NCI-H2171 (cell line): ENCODE measurements at places on chromosomes 6 and 20.
A peak's percentile ranks its signal among the peaks of the same experiment; 100 is the strongest.

DNA sequence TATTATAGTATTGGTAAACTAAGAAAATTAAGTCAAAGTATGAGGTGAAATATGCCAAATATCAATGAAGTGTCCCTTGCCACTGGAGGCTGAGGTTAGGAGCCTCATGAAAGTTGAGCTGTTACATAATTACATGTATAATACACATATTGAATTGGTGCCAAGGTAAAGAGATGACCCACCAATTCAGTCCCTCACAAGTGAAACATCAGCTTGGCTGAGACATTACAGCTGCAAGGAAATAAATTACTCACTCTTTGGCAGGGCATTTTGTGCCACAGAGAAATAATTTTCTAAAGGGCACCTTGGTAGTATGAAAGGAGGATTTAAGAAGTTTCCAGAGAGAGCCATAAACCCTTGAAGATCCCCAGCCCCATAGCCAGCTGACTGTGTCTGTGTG, 127.4 kb downstream of the ADGRG6 start:
- no peak for DNase-seq

DNA sequence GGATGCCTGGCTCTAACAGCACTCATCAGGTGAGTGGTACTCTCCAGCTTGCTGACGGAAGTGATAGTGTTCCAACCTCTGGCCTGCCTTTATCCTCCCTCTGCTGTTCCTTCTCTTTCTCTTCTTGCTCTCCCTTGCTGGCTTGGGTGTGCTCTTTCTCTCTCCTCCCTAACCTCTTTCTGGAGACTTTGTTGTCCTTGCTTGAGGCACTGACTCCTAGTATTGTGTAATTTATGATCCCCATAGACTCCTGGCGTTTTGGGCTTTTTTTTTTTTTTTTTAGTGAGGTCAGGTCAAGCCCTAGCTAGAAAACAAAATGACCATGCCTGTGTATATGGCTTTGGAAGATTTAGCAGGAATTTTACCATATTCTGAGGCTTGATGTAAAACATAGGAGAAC, 84.7 kb upstream of the MRAP2 start:
- no peak for DNase-seq

- DNase-seq: no peak
Measured at GRCh38 chr6:5335020-5335419, 73.7 kb downstream of the FARS2 start.

GRCh38 chr6:167898673-167899311, 72.1 kb downstream of the AFDN start:
- DNase-seq: peak; percentile 13

DNA sequence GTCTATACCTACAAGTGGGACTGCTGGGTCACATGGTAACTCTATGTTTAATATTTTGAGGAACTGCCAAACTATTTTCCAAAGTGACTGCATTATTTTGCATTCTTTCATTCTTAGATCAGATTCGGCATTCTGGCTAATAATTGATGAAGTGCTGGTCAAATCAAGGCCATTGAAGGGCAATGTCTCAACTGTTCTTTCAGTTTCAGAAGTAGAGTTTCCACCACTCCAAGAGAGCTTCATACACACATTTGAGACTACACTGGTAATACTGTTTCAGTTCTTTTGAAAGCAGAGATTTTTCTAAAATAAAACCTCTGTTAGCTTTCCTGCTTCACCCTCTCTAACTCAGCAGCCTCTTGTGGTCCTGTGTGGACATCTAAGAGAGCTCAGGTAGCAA, 154.5 kb downstream of the CFAP61 start:
- no peak for DNase-seq

DNA sequence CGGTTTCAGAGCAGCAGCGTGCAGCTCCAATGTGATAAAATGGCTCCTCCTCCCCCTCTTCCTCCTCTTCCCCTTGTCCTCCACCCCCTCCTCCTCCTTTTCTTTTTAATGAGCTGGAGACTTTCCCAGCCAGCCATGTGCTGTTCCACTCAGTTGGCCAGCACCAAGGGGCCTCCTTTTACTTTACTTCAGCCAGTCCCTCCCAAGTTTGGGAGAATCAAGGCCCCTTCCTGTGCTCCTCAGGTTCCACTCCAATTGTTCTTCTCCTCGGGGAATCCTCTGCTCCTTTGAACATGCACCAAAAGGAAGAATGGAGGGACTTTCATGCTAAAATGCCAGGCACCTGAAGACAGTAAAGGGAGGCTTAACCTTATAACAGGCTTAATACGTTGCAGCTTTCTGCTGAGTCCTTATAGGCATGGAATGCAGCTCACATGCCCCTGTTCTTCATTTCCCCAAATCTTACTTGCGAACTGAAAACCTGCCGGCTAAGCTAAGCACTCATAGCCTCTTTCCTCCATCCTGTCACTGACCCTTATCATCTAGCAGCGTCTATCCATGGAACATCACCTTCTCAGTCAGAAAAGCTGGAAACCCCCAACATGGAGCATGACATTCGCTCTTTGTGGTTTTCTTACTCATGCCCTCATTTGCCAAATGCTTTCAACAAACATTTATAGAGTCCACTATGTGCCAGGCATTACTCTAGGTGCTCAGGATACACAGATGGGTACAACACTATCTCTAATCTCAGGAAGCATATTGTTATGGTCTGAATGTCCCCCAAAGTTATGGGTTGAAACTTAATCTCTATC, 170.6 kb downstream of the PHACTR1 start:
- DNase-seq: no peak

- no peak for DNase-seq
Measured at GRCh38 chr6:112429226-112429625, 82.1 kb downstream of the RFPL4B start.

- DNase-seq: no peak
Measured at GRCh38 chr6:52115145-52115741, 27.8 kb upstream of the PKHD1 start.

- DNase-seq: no peak
Measured at GRCh38 chr6:27092316-27092692, 155.2 kb upstream of the PRSS16 start.

DNA sequence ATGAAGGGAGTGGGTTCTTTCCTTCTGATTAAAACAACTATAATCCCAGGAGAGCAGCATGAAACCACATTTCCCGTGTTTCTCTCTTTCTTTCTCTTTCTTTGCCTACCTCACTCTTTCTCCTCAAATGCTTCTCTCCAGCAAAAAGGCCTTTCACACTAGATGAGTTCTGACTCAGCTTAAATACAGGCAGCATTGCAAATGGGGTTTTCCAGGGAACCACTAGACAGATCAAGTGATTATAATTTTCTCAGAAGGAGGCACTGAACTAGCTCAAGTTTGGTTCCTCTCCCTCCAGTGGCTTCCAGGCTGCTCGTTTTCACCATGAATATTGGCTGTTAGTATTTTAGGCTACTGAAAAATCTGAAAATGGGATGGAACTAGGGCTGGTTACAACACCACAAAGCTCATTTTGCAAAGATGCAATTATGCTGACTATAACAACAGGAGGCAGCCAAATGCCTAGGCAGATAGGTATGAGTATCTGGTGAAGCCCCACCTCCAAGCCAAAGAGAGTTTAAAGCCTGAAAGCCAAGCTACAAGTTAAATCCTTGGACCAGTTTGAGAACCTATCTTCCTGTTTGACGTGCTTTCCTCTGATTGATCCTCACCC, 260.0 kb downstream of the MMUT start:
- DNase-seq: no peak

DNA sequence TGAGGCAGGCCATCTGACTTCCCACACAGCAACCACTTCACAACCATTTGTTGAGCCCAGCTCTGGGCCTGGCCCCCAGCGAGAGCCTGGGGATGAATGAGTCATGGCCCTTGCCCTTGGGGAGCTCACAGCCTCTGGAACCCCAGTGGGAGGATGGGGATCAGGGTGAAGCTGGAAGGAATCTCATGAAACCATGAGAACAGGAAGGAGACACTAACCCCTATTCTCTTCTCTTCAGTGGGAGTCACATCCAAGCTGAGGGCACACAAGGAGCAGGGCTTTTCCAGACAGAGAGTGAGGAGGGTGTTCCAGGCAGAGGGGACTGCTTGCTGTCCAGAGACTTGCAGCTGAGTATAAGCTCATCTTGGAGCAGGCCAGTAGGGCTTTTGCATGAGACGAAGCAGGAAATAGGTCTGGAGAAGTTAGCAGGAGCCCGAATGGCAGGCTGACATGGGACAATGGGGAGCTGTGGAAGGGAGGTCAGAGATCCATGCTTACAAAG, 7.5 kb downstream of the FOXS1 start:
- DNase-seq: no peak

DNA sequence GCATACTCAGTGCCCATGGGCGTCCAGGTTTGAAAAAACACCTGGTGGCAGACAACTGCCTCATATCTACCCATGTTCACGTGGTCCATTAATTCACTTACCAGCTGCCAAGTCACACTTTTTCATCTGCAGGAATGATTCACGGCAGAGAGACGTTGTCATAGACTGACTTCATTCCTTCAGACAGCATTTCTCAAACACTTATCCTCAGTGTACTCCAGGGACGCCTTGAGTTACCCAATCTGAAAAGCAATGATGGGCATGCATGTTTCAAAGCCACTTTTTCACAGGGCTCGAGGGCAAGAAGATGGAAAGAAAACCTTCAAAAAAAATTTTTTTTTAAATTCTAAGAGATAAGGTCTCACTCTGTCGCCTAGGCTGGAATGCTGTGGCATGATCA, 6.0 kb downstream of the MMP24OS start:
- no peak for DNase-seq
